ENCODE measurements at places on chromosomes 3 and 15.

GRCh38 chr3:9932843-9933560 is 632 bp upstream of the CRELD1 start:
- DNase-seq: peak; percentile 84

DNA sequence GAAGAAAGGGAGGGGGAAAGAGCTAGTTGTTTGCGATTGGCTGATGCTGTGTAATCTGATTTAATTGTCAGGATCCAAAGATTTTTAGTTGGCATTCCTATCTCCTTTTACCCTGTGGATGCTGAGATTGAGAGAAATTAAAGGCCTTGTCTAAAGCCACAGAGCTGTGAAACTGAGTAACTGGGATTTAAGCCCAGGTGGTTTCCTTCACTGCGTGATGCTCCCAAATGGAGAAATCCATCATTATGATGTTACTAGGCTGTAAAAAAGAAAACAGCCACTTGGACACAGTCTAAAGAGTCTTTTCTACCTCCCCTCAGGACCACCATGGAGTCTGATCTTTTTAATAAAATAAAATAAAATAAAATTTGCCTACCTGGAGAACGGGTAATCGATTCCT is 883.0 kb upstream of the NR2F2 start:
- no peak for DNase-seq

- DNase-seq: no peak
These were observed 10.1 kb downstream of the SEMA3F start for GRCh38 chr3:50164984-50165909.

DNA sequence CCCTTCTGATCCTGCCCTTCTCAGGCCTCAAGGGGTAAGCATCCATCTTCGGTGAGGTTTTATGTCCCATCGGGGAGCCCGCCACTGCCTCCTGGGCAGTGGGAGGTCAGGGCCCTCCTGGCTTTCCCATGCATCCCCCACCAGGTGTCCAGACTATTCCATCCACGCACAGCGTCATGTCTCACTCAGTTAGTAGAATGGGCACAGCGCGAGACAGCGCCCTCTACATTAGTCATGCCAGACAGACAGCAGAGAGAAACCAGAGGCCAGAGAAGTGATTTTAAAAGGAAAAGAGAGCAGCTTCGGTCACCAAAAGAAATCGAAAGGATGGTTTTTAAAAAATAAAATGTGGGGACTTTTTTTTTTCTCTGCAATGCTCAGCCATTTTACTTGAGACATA is 49.8 kb downstream of the ZDHHC3 start:
- DNase-seq: no peak

DNA sequence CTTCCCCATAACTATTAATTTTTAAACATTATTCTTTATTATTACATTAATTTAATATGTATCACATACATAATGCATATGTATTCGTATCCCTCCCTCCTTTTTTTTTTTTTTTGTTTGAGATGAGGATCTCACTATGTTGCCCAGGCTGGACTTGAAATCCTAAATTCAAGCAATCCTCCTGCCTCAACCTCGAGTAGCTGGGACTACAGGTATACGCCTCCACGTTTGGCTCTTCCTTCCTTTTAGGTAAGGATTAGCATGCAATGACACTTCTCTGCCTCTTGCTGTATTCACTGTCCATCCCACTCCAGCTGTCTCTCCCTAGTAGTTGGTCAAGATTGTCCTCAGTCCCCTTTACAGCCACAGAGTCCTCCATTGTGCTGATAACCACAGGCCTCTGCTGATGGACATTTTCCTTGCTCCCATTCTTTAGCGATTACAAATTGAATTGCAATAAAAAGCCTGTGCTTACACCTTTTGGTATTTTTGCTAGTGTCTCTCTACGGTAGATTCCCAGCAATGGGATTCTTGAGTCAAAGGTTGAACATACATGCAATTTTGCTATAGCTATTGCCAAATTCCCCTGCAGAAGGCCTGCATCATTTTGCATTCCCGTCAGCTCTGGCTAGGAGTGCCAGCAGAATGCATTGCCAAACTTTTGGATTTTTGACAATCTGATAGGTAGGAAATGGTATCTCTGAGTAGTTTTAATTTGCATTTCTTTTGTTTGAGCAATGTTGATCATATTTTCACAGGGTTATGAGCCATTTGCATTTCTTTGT is 156.6 kb downstream of the SMAD6 start:
- DNase-seq: no peak

GRCh38 chr15:94252223-94252766 is 20.9 kb downstream of the MCTP2 start:
- no peak for DNase-seq

DNA sequence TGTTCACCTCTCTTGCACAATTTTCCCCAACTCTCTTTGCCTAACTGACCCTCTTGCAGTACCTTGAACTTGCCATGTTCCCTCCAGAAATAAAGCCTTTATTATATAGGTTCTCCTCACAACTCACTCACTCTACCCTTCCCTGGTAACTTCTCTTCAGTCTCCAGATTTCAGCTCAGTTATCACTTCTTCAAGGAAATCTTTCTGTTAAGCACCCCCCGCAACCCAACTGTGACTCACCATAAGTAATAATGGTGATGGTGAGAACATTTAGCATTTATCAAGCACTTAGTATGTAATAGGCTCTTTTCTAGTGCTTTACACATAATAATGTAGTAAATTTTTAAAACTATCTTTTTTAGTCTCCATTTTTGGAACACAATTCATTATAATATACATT is 8.1 kb upstream of the OR5K1 start:
- no peak for DNase-seq

DNA sequence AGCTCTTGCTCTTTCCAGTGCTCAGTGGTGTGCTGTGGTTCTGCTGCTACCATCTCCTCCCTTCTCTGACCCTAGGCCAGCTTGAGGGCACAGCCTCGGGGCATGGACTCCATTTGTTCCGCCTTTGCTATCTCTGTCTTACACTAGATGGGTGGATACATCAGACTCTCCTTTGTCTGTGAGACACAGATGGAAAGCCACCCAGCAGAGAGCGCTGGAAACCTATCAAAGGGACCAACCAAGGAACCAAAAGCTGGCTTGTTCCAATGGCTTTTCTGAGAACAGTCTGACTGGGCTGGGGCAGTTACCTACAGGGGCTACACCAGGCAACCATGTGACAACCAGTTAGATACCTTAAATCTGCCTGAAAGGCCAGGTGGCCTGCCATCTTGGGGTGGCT is 63.8 kb downstream of the NPTN start:
- no peak for DNase-seq

DNA sequence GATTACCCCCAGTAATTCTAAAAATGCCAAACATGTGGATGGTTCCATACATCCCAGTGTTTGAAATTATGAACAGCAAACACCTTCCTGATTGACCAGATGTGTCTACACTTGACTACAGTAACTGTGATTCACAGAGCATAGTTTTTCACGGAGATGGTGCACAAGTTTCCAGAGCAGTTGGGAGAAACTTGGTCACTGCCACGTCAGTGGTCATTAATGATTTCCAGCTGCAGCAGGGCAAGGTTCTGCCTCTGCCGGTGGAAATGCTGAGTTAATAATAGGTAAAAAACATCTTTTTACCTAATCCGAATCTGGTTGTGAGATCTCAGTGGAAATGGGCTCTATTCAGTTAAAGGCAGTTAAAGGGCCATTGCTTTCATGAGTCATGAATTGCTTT is 154.1 kb upstream of the FEZF2 start:
- no peak for DNase-seq

DNA sequence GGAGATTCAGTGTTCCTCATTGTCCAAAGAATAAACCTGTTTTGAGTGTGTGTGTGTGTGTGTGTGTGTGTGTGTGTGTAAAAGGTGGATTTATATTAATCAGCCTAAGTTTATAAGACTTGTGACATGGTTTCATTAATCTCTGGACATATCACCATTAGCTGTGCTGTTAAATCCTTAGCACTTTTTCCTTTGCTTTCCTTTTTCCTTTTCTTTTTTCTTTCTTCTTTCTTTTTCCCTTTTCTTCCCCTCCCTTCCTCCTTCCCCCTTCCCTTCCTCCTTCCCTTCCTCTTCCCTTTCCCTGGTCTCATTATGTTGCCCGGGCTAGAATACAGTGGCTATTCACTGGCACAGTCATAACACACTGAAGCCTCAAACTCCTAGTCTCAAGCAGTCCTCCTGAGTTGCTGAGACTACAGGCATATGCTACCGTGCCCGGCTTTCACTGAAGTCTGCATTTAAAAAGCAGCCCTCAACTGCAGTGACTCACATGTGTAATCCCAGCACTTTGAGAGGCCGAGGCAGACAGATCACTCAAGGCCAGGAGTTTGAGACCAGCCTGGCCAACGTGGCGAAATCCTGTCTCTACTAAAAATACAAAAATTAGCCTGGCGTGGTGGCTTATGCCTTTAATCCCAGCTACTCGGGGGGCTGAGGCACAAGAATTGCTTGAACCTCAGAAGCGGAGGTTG is 28.6 kb upstream of the ITPKA start:
- DNase-seq: no peak

GRCh38 chr3:55487381-55488241 is 505 bp upstream of the WNT5A start:
- no peak for DNase-seq

GRCh38 chr15:31116423-31117030 is 15.0 kb upstream of the TRPM1 start:
- DNase-seq: no peak

DNA sequence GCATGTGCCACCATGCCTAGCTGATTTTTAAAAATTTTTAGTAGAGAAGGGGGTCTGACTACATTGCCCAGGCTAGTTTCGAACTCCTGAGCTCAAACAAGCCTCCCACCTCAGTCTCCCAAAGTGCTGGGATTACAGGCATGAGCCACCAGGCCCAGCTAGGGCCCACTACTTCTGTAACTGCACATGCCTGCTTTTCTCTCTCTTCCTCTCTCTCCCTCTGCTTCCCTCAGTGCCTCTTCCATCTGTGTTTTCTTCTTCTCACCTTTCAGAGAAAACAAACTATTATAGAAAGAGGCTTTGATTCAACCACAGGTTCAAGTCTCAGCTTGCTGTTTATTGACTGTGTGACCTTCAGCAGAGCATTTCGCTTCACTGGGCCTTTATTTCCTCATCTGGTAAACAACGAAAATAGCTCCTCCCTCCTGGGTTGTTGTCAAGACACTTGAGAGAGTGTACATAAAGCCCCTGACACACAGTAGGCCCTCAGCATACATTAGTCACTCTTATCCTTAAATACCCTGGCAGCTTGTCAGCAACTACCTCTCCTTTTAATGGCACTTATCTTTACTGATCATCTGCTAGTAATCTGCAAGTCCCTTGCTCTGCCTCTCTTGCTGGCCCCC is 10.2 kb downstream of the TADA3 start:
- DNase-seq: no peak

- DNase-seq: no peak
These were observed 70.5 kb downstream of the KLHL25 start for GRCh38 chr15:85723960-85724945.

GRCh38 chr3:180000500-180000899 is 36.2 kb downstream of the PEX5L start:
- DNase-seq: no peak

GRCh38 chr3:23189187-23189586 is 13.9 kb upstream of the UBE2E2 start:
- no peak for DNase-seq

DNA sequence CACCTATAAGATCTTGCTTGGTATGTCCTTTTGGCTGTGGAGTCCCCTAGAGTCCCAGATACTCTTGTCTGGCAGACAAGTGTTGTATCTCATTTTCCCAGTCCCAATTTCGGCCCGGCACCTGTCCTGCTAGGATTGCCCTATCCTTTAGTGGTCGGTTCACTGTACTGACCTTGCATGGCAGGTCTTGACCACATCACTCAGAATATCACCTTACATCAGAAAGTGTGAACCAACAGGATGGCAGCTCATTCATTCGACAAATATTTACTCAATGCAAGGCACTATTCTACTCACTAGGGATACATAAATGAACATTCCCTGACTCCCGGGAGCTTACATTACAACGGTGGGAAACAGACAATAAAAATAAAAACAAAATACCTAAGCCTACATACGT is 5.7 kb upstream of the CCDC80 start:
- no peak for DNase-seq

DNA sequence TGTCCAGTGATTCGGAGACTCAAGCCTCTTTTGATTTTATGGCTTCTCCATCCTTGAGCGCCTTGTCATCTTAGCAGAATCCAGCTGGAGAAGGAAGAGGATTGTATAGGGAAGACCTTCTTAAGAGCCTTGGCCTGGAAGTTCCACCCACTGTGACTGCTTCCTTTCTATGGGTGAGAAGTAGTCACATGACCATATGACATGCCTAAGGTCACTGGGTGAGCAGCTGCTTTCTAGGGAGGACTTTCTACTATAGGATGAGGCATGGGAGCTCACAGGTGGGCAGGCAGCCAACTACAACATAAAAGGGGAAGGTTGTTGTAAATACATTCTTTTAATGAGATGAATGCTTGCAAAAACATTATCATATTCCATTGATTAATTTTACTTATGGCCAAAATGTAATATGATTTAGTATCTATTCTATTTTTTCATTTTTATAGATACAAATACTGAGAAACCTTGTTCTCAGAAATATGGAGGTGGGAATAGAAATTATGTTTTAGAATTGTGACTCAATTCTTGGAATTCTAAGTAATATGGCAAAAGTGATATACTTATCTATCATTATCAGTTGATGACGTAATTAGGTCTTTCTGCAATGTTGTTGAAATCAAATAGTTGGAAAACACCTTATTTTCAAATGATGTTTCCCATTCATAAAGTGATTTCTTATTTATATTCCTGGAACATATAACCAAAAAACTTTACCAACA is 53.6 kb upstream of the MINAR1 start:
- no peak for DNase-seq

GRCh38 chr3:174613173-174613572 is 246.0 kb upstream of the NAALADL2 start:
- DNase-seq: no peak

GRCh38 chr15:32952901-32953532 is 235.2 kb downstream of the GREM1 start:
- no peak for DNase-seq

DNA sequence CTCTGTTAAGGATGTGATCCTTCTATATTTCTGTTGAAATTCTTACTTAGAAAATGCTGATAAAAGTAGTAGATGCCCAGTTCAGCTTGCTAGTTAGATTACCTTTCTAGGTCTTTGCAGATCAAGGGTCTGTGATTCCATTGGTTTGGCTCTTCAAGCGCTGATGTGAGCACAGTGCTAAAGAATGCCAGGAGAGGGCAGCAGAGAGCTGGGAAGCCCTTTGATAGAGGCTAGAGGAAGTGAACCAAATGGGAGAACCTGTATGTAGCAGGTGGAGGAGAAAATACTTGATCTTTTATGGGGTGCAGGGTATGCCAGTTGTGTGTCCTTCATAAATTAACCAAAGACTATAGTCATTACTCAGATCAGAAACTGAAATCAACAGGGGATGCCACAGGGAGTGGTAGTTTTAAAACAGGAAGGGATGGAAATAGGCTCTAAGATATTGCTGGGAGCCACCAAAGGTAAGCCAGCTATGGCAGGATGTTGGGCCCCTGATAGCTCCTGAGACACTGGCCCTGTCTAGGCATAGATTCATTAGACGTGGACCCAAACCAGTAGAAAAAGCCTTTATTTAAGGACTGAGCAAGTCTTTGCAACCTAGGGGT is 677.4 kb downstream of the SQOR start:
- DNase-seq: no peak

Data from stimulated activated CD4-positive, alpha-beta T cell treated with anti-CD3 and anti-CD28 coated beads, Interleukin-15, amount 100 ng/mL, for 1 hour (primary cell).